ENCODE measurements at places on chromosomes 3 and 15.

DNA sequence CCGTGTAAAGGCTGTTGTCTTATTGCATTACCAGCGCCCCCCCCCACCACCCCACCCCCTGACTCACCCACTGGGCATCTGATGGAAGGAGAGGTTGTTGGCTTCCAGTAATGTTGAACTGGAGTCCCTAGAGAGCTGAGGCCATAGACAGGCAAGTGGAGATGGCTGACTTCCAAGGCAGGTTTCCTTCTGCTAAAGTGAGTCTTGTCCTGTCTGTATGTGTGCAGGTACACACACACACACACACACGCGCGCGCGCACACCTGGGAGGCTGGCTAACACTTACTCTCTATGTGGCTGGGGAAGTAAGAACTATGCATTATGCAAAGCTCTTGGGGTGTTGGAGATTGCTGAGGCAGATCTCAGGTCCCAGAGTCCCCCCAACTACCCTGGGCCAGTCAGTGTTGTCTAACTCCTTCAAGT, 1.6 kb upstream of the KY start:
- no peak for DNase-seq

DNA sequence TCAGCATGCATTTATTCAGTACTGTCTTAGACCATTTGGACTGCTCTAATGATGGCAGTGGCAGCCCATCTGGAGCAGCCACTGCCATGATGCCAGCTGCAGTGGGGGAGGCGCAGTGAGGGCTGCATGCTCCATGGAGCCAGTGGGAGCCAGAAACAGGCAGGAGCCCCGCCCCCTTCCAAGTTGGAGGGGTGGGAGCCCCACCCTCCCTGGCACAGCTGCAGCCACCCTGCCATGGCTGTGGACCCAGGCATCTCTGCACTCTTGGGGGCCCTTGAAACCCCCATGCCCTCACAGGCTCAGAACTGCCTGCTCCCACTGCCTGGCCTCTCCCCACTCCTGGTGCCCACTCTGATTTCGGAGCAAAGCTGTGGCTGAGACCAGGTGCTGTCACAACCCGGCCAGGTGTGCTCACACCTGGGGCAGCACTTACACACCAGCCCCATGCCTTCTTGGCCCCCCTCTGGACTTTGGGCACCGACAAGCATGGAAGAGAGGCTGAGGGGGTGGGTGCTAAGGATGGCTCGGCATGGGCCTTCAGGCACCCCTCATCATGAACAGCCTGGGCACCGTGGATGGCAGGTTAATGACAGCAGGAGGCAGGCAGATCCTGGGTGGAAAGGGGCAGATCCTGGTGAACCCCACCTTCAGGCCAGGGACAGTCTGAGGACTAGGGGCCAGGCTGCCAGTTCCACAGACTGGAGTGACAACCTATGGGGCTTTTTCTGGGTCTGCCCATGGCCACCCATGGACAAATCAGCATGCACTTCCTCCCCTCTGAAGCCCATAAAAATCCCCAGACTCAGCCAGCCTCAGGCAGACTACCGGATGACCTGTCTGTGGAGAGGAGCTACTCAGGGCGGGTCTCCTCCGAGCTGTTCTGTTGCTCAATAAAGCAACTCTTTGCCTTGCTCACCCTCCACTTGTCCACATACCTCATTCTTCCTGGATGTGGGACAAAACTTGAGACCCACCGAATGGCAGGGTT, 18.3 kb downstream of the TBC1D21 start:
- no peak for DNase-seq

DNA sequence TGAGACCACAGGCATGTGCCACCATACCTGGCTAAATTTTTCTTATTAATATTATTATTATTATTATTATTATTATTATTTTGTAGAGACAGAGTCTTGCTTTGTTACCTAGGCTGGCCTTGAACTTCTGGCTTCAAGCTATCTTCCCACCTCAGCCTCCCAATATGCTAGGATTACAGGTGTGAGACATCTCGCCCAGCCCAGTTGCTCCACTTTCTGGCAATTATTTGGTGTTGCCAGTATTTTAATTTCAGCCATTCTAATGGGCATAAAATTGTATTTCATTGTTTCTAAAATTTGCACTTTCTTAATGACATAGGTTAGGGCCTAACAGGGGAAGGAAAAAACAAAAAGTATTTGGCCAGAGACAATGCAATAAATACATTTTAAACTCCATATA, 1217.6 kb upstream of the ALCAM start:
- no peak for DNase-seq

DNA sequence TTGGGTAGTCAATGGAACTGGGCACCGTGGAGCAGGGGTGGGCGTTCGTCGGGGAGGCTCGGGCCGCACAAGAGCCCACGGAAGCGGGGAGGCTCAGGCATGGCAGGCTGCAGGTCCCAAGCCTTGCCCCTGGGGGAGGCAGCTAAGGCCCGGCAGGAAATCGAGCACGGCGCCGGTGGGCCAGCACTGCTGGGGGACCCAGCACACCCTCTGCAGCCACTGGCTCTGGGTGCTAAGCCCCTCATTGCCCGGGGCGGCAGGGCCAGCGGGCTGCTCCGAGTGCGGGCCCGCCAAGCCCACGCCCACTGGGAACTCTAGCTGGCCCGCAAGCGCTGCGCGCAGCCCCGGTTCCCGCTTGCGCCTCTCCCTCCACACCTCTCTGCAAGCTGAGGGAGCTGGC, 21.5 kb upstream of the C2CD4B start:
- no peak for DNase-seq

DNA sequence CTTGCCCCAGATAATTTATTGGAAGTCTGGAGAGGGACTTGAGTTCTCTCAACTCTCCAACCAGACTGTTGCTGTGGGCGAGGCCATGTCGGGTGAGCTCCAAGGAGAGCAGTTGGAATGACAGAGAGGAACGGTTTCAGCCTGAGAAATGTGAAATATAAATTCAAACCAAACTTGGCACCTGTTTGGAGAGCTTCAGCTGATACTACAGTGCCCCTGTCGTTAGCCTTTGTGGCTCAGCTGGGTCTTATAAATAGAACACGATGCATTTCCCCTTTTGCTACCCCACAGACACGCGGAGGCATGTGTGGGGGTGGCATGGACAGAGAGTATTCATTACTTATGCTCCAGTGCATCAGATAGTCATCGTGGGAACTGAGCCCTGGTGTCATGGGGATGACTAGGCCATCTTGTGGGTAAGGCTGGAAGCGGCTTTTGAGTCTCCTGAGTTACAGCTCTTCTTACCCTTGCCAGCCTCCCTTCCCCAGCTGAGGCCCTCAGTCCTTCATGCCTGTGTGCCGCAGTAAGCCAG, 15.6 kb downstream of the SMAD3 start:
- peak; percentile 96 for DNase-seq

DNA sequence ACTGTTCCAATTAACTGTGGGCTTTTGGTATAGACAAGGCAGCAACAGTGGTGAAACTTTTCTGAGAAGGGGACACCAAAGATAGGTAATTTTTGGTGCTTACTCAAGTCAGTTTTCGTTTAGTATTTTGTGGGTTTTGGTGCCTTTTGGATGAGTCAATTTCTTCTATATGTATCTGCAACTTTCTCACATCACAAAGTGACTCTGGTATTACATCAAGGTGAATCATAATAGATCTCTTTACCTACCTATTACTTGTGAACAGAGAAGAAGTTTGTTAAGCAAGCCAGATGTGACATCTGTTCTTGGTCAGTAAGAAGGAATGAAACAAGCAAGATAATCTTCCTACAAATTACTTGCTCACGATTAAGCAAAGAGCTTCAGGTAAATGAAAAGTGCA, 732.4 kb upstream of the DPPA4 start:
- no peak for DNase-seq

GRCh38 chr15:77773903-77774302, 141.2 kb upstream of the LINGO1 start:
- DNase-seq = no peak

GRCh38 chr3:65935724-65936123, 103.0 kb downstream of the MAGI1 start:
- no peak for DNase-seq

GRCh38 chr3:12984023-12984823, 89.0 kb downstream of the IQSEC1 start:
- DNase-seq = peak; percentile 83

DNA sequence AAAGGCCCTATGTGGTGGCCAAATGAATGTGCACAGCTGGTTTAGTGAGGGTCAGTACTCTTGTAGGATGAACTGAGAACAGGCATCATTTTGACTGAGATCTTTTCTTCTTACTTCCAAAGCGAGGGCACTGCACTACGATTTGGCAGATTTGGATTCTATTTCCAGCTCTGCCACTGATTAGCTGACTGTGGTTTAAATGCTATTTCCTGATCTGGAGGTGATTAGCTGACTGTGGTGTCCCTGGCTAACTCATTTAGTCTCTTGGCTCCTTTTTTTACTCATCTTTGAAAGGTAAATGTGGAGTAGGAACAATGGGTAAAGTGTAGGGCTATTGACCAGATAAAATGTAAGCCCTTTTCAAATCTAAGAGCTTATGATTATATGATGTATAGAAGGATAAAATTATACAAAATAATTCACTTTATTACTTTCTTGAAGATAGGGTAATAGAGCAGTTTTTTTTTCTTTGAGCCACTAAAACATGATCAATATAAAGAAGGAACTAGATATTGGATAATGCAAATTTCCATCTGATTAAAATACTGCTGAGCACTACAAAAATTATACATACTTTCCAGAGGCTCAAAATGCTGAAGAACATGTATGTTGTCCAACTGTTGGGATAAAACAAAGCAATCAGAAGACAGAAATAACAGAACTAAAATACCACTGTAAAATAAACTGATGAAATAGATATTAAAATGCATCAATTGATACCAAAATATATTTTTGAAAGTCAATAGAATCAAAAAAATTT, 39.7 kb upstream of the PLOD2 start:
- DNase-seq = no peak

GRCh38 chr3:71815340-71816067, 30.6 kb upstream of the PROK2 start:
- no peak for DNase-seq

DNA sequence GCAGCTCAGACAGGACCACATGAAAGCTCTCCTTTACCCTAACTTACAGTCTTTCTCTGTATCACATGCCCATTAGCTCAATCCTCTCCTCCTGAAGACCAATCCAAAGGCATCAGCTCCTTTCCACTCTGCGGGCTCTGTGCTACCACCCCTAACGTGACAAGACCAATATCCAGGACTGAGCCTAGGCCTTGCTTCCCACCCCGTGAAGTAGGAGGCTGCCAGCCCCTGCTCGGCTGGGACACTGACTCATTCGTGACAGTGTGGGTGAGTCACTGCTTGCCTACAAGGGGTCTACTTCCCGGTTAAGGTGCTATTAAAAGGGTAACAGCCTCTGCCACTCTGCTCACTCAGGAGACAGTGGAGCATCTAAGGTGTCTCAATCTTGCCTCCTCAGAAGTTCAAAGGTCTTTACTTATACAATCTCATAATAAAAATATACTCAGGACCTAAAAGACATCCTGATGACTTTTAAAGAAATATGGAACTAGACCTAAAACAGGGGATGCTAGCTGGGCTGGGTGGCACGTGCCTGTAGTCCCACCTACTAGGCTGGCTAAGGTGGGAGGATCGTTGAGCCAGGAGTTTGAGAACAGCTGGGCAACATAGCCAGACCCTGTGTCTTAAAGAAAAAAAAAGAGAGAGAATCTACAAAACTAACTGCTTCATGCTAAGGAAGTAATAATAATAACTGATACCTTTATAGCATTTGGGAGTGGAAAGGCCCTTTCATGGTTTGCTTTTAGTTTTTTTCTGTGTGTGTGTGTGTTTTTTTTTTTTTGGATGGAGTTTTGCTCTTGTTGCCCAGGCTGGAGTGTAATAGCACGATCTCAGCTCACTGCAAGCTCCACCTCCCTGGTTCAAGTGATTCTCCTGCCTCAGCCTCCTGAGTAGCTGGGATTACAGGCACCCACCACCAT, 55.0 kb downstream of the TMEM44 start:
- peak; percentile 87 for DNase-seq

DNA sequence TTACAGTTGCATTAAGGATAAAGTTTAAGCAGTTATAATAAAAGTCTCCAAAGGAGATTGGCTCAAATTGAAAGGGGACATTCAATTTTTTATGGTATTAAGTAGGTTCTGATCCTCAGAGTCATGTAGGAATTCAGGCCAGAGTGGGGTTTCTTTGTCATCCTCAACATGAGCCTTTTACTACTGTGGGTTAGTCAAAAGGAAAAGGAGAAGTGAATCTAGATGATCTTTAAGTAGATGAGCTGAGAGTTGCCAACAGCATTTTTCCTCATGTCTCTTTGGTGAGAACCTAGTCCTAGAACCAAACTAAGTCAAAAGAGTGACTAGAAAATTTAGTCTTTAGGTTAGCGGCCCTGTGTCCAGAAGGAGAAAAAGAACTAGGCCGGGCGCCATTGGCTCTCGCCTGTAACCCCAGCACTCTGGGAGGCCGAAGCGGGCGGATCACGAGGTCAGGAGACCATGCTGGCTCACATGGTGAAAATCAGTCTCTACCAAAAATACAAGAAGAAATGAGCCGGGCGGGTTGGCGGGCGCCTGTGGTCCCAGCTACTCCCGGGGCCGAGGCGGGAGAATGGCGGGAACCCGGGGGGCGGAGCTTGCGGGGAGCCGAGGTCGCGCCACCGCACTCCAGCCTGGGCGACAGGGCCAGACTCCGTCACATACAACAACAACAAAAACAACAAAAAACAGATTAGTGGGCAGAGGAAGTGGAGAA, 4.2 kb upstream of the CHL1 start:
- DNase-seq = no peak

DNA sequence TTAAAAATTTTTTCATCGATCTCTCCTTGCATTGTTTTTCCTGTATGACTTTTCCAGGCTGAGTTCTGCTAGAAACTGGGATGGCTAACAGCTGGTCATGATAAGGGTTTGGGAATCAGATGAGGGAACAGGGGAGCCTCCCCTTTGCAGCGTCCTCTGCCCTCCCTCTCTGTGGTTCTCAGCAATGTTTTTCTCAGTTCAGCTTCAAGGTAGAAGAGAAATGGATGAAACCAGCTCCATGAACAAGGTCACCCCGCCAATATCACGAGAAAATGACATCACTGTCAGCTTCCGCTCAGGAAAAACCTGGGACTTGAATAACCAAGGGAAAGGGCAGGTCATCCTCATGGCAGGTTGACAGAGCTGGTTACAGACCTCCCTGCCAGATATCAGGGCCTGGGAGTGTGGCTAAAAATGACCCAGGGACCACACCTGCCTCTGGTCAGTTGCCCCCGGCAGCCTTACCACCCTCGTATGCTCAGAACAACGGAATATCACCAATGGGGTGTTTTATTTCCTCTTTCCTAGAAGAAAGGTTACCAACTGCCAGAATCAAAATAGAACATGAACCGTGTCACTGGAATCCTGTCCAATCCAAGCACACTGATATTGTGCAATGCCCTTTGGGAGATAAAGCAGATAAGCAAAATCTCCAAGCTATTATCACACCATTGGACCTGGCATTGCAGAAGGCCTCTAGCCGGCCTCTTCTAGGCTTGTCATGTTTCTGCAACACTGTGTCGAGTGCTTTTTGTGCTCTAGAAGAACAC, 26.1 kb downstream of the LSM3 start:
- DNase-seq = peak; percentile 95
